A549 treated with DMSO at 1 μM for 4 hours (cell line): ENCODE measurements at places on chromosomes 3 and 15. TPM values are rescaled to one million over a fixed set of nuclear protein-coding genes. Genes with fewer than 3 reads are reported as not detected.

Gene SPATA12
- total RNA-seq = 0.45 to 0.64 TPM (median 0.52 TPM) in 5 replicates

Gene SPESP1
- total RNA-seq = not detected in 5 replicates

Gene RETNLB
- not detected in 5 replicates for total RNA-seq

Gene SEMA3G
- total RNA-seq = 0.03 to 0.30 TPM (median 0.09 TPM) in 5 replicates

Gene DLEC1
- total RNA-seq = 0.07 to 0.53 TPM (median 0.08 TPM) in 5 replicates

Gene FAM107A
- total RNA-seq = not detected in 5 replicates

Gene NOX5
- total RNA-seq = 0.12 to 0.48 TPM (median 0.20 TPM) in 5 replicates

Gene IGSF11
- 4.7 to 5.5 TPM (median 5.0 TPM) in 5 replicates for total RNA-seq

Gene GHSR
- total RNA-seq = not detected in 5 replicates

Gene CXCR6
- not detected in 5 replicates for total RNA-seq

Gene CTXND1
- 0.01 to 0.02 TPM (median 0.01 TPM) in 3 of 5 replicates, not detected in the others for total RNA-seq

Gene ALS2CL
- 6.1 to 7.2 TPM (median 6.8 TPM) in 5 replicates for total RNA-seq

Gene CIDEC
- total RNA-seq = 1.8 to 2.8 TPM (median 2.1 TPM) in 5 replicates

Gene RAB43
- total RNA-seq = 3.1 to 7.3 TPM (median 4.7 TPM) in 5 replicates

Gene LRRC34
- total RNA-seq = not detected in 5 replicates

Gene SELENOT
- total RNA-seq = 86.7 to 118 TPM (median 116 TPM) in 5 replicates

Gene CSTA
- total RNA-seq = 0.63 to 1.2 TPM (median 1.1 TPM) in 5 replicates

Gene OCA2
- total RNA-seq = 0.07 to 0.39 TPM (median 0.10 TPM) in 5 replicates

Gene SLC38A3
- total RNA-seq = 0.07 TPM in 1 of 5 replicates, not detected in the others

Gene MESP2
- 0.37 to 0.65 TPM (median 0.62 TPM) in 5 replicates for total RNA-seq

Gene HCN4
- total RNA-seq = 0.21 to 0.31 TPM (median 0.28 TPM) in 5 replicates

Gene SST
- not detected in 5 replicates for total RNA-seq

Gene BNC1
- 0.49 to 0.65 TPM (median 0.53 TPM) in 5 replicates for total RNA-seq

Gene CCR8
- not detected in 5 replicates for total RNA-seq

Gene LRRC2
- 0.04 TPM in 1 of 5 replicates, not detected in the others for total RNA-seq

Gene CPB1
- not detected in 5 replicates for total RNA-seq

Gene ACOX2
- total RNA-seq = 7.8 to 11.7 TPM (median 10.8 TPM) in 5 replicates

Gene PP2D1
- not detected in 5 replicates for total RNA-seq
